Aorta (tissue), 5 donors: ENCODE measurements at places on chromosomes 6 and 20. TPM values are rescaled to one million over a fixed set of nuclear protein-coding genes. Genes with fewer than 3 reads are reported as not detected.

DNA sequence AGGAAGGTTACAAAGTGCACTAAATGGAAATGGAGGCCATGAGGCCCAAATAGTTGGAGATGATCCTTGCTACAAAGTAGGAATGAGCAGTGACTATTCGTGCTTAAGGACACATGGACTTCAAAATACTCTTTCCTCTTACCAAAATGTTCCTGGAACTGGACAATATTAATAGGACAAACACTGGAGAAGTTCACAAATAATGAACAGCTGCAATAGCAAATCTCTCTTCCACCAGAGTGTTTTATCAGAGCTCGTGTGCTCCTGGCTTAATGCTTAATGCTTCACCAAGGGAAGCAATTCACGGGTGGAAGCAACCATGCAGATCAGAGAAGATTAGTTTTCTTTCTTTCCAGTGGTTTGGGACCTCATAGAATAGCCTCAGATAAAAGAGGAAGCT lies 435.4 kb downstream of the BCKDHB start:
- DNase-seq = no peak

DNA sequence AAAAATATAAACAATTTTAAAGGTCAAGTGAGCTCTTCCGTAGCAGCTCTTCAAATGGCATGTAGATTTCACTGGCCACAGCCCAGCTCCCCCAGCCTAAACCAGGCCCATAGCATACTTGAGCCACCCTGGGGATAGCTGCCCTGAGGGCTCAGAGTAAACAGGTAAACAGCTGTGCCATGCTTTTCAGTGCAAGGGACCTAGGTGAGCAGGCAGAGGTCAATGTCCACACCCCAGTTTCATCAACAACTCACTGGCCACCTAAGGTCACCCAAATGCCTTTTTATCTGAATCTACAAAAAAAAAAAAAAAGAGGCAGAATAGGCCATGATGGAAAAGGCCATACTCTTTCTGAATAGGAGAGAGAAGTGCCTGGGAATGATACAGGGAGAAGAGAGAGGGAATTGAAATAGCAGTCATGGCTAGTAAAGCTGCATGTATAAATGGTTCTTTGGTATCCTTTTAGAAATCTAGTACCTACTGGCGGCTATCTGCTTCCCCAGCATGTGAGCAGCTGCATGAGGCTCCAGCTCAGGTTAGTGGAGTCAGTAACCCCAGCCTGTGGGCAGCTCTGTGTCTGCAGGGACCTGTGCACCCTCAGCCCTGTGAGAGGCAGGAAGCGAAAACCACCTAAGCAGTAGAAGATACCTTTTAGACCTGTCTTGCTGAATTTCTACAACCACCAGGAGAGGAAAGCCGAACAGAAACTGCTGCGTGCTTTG lies 77.0 kb downstream of the FOXA2 start:
- DNase-seq = no peak

GRCh38 chr6:38323216-38323615 lies 316.5 kb downstream of the BTBD9 start:
- DNase-seq = no peak

DNA sequence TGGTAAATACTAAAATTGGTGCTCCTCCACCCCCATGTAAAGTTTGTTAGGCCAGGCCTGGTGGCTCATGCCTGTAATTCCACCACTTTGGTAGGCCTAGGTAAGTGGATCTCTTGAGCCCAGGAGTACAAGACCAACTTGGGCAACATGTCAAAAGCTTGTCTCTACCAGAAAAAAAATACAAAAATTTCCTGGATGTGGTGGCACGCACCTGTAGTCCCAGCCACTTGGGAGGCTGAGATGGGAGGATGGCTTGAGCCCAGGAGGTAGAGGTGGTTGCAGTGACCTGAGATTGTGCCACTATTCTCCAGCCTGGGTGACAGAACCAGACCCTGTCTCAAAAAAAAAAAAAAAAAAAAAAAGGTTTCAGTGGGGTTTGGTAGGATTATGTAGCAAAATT lies 41.7 kb downstream of the ITCH start:
- DNase-seq = no peak

DNA sequence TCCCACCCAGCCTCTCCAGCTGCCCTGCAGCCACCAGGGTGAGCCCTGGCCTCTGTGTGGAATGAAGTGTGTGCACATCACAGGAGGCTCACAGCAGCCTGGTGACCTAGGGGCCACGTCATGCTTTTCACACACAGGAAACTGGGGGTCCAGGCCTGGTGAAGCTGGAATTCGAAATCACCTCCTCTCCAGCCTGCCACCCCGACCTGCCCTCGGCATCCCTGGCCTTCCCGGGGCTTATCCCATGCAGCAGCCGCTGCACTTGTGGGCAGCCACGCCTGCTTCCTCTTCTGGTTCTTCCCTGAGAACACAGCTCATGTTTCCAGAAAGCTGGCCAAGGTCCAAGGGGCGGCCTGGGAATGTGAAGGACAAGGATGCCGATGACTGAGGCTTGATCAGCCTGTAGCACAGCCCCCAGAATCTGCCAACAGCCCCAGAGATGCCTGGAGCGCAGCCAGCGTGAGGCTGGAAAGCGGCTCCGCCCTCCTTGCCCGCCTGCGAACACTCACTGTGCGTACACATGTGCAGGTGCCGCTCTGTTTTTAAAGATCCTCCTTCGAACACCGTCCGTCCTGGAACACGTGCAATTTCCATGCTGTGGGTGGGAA lies 4.2 kb upstream of the NTSR1 start:
- no peak for DNase-seq

- DNase-seq = peak; percentile 55
Measured at GRCh38 chr6:324116-324728, 31.9 kb downstream of the DUSP22 start.

GRCh38 chr6:133436652-133437051 lies 195.5 kb downstream of the EYA4 start:
- no peak for DNase-seq

- no peak for DNase-seq
Measured at GRCh38 chr6:52189974-52190373, 3.8 kb downstream of the IL17A start.

DNA sequence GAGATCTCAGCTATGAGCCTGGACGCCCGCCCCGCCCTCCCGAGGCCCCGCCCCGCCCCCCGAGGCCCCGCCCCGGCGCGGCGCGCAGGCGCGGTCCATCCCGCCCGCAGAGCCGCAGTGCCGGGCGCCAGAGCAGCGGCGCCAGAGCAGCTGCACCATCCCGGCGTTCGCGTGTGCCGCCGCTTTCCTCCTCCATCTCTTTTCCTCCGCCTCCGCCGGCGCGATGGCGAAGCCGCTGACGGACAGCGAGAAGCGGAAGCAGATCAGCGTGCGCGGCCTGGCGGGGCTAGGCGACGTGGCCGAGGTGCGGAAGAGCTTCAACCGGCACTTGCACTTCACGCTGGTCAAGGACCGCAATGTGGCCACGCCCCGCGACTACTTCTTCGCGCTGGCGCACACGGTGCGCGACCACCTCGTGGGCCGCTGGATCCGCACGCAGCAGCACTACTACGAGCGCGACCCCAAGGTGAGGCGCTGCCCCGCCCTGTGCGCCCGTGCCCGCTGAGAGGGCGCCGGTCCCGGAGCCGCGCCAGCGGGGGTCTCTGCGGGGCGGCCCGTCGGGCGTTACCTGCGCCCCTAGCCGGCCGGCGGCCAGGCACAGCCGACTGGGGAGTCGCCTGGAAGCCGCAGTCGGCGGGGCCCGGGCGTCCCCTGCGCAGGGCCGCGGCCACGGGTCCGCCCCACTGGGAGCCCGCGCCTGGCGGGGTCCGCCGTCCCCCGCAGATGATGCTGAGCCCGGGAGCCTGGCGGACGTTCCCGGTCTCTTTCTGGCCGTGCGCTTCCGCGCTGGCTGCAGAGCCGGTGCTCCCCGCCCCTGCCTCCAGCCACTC lies at the start of gene PYGB:
PYGB (plus strand) TSS at position 130 of the 830 bp plus-strand sequence; CDS start at position 224, 94 bp downstream.
- peak; percentile 92 for DNase-seq

DNA sequence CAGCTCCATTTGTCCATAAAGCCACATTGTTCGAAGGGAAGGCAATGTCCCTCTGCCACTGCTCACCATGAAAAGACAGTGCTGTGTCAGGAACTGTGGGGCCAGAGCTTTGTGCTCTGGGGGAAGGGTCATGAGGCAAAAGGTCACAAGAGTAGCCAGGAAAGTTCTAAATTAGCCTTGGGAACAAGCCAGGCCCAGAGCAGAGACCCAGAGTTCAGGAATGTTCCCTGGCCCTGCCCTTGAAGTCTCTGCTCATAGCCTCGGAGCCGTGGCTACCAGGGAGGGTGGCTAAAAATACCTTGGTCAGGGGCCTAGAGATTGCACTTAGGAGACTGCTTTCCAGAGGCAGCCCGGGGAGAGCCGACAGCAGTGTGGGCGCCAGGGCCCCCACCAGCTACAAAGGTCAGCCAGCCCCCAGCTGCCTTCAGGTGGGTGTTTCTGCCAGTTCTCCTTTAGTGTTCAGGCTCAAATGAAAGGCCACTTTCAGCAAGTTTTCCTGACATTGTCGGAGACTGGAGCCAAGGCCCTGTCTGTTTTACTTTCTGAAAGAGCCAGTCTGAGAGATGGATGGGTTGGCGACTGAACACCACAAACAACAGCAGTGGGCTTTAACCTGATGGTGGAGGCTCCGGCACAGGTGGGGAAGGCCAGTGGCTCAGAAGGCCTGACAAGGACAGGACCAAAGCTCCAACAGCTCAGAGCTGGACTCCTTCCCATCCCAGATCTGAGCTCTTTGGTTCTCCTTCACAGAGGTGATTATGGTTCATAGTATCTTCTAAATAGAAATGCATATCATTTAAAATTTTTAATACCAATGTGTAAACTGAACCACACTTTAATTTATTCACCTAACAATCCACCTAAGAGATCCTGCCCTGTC lies 76.2 kb downstream of the CDH26 start:
- DNase-seq = peak; percentile 55

- no peak for DNase-seq
Measured at GRCh38 chr6:28927846-28928245, 4.1 kb upstream of the TRIM27 start.

GRCh38 chr6:13331516-13332348 lies 3.4 kb upstream of the TBC1D7 start:
- no peak for DNase-seq

- DNase-seq = no peak
Measured at GRCh38 chr6:32129297-32130088, 595 bp downstream of the FKBPL start.

DNA sequence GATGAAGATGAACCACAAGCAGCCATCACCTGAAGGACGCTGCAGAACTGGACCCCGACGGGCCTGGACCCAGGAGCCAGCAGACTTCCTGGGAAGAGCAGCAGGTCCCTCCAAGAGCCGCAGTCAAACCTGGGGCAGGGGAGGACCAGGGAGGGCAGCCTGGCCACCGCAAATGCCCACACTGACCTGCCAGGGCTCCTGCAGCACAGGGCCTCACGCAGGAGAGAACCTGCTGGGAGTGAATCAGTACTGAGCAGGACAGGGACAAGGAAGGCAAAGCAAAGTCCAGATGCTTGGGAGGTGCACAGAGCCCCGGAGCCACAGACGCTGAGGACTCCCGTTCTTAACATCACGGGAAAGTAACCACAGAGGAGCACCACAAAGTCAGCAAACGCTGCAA lies 75.2 kb downstream of the TAF4 start:
- DNase-seq = no peak

DNA sequence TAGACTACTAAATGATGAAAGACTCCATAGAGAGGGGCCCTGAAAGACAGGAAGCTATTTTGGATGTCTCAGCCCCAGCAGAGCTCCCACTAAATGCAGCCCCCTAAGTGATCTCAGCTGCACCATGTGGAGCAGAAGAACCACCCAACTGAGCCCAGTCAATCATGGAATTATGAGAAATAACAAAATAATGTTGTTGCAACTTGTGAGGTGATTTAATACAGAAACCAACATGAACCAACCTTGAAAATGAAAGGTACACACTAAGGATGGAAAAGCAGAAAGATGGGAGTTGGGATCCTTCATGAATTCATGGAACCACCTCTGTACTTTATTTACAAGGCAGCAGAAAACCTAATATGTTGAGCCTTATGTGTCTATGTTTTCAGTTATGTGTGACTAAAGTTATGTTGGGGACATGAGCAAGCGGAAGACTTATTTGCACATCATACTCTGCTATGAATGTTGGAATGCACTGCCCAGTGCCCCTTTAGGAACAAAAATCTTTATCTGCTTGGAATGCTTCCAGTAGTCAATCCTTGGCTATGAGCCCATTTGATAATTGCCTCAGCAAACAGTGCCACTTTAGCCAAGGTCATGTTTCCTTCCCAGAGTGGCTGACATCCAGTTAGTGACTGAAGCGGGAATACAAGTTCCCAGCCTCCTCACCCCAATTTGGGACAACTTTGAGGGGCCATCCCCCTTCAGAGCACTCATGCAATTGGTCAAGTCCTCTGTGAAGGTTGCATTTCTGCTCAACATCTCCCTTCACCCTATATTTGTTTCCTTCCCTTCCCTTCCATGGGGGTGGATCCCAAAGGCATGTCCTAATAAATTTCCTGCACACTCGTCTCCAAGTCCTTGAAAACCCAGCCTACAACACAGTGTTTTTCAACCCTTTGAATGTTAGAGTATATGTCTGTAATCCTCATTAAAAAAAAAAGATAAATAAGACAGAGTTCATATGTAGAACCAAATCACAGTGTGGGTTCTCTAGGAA lies 18.4 kb downstream of the TP53RK start:
- DNase-seq = no peak

DNA sequence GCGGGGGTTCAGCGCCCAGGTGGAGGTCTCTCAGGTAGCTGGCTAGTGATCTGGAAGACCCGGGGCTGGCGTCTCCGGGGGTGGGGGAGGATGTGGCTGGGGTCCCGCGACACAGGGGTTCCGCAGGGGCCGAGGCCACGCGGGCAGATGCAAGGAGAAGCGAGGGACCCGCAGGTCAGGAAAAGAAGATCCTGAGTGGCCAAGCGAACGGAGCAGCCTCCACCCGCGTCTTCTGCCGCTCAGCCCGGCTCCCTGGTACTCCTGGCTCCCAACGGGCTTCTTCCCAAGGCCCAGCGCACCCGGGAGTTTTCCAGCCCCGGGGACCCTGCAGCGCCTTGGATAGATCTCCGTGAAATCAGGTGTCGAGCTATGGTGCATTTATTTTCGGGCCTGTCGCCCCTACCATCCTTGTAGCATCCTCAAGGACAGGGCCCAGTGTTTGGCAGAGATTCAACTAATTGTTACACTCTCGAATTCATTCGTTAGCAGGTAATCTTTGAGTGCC lies 682 bp upstream of the CHD6 start:
- no peak for DNase-seq

DNA sequence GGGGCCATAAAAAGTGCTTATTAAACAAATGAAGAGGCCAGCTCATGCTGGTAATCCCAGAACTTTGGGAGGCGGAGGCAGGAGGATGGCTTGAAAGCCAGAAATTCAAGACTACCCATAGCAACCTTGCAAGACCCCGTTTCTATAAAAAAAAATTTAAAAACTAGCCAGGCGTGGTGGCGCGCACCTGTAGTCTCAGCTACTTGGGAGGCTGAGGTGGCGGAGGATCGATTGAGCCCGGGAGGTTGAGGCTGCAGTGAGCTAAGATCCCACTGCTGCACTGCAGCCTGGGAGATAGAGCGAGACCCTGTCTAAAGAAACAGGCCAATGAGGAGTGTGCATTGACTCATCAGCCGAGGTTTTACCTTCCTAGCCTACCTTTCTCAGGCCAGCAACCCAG lies 15.2 kb downstream of the NPEPL1 start:
- DNase-seq = peak; percentile 45

The GPX5 gene
- not detected for total RNA-seq

The DSP gene
- total RNA-seq = 4.1 TPM

The SMPD2 gene
- 9.5 TPM for total RNA-seq

The POPDC3 gene
- total RNA-seq = not detected
